A549 (cell line): ENCODE measurements at places on chromosomes 16 and 17. TPM values are rescaled to one million over a fixed set of nuclear protein-coding genes. Genes with fewer than 3 reads are reported as not detected.

- DNase-seq = peak; percentile 74
Measured at GRCh38 chr17:75876190-75876937, 2.0 kb downstream of the TRIM47 start.

DNA sequence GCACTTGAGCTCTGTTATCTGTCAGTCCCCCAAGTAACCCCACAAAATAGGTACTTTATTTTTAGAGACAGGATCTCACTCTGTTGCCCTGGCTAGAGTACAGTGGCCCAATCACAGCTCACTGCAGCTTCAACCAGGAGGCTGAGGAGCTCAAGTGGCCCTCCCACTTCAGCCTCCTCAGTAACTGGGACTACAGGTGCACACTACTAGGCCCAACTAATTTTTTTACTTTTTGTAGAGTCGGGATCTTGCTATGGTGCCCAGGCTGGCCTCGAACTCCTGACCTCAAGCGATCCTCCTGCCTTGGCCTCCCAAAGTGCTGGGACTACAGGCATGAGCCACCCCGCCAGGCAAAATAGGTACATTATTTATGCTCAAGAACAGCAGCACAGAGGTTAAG, 99.6 kb downstream of the MGAT5B start:
- no peak for DNase-seq

DNA sequence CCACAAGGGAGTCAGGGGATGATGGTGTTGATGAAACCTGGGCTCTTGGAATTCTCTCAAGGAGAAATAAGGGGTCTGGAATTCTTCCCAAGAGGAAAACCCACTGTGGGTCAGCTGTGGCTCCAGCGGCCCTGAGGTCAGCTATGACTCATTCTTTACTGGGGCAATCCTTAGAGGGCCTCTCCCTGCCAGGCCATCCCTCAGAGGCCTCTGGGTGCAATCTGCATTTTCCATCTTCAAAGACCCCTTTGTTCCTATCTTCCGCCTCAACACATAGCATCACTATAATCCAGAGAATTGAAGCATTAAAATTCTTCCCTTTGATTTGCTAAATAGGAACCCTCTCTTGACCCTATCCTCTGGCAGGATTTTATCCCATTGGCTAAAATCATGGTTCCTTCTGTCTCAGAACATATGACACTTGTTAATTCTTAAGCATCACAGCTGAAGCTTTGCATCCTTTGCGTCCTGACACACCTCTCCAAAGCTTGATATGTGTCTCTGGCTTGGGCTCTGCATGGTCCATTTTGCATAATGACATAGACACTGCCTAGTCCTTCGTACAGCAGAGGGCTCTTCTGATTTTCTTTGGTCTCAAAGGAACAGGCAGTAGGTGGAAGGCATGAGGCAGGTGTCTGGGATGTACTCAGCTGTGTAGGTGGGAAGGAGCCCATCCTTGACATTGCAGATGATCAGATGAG, 4.4 kb upstream of the KRT37 start:
- DNase-seq = no peak

KRTAP9-8 gene
- polyA plus RNA-seq = not detected in 3 replicates

TPSAB1 gene
- polyA plus RNA-seq = not detected in 3 replicates
